DND-41 (cell line): ENCODE measurements at places on chromosomes 4 and X.

- H3K4me3 ChIP-seq: no peak overlapping the region
- no peaks in the 10 kb centered on the region for H3K27me3 ChIP-seq
- H3K4me1 ChIP-seq: no peaks in the 10 kb centered on the region
- no peaks in the 10 kb centered on the region for H3K36me3 ChIP-seq
- H3K27ac ChIP-seq: no peak overlapping the region
These were observed 50.6 kb downstream of the CCDC149 start for GRCh38 chr4:24862073-24862751.

DNA sequence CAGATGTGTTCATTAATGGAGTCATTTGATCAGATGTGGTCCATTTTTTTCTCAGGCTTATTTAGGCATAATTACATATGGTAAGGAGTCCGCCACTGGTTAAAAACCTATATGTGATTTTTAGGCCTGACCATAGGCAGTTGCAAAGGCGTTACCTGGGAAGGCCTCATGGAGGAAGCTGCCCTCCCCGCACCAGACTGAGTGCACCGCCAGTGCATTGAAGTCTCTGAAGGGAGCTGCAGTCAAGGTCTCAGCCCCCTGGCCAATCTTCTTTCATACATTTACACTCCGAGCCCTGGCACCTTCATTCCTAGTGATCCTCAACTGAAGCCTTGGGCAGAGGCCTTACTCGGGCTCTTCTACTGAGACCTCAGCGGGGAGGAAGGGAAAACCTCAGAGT lies 898.2 kb upstream of the AGA start:
- H3K4me3 ChIP-seq: no peak overlapping the region
- H3K27ac ChIP-seq: no peak overlapping the region
- no peaks in the 10 kb centered on the region for H3K36me3 ChIP-seq
- no peaks in the 10 kb centered on the region for H3K4me1 ChIP-seq
- H3K27me3 ChIP-seq: no peaks in the 10 kb centered on the region

DNA sequence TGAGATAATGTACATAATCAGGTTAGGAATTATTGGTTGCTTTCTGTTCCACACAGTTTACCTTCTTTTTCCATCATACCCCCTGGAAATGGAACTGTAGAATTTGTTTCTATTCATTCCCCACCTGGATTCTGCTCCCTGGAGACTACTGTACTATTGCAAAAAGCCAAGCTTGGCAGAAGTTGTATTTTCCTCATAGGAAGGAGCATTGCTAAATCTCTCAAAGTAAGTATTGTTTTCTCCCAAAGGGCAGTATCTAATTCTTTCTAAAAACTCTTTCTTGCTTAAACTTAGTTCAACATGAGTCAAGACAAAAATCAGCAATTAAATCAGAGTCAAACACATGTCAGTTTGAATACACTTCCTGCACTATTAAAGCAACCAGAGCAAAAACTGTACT lies 136.2 kb downstream of the CDS1 start:
- no peak for DNase-seq
- no peak overlapping the region for H3K27ac ChIP-seq
- no peak overlapping the region for H3K4me3 ChIP-seq
- H3K27me3 ChIP-seq: no peaks in the 10 kb centered on the region

DNA sequence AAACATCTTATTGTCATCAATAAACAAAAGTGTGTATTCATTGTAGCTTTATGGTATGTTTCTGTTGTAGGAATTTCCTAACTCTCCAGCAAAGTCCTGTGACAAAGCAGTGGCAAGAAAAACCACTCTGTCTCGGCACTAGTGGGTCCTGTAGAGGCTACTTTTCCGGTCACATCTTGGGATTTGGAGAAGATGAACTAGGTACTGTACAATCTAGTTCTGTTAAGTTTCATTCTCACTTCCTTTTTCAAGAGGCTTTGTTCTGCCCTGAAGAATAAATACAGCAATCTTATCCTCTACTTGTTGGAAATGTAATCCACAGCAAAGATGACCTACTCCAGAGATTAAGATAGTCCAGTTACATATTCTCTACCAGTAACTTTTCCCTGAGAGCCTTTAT lies 69.3 kb downstream of the HHIP start:
- DNase-seq: no peak
- H3K4me1 ChIP-seq: no peaks in the 10 kb centered on the region
- peaks cover 96% of the 10 kb centered on the region for H3K36me3 ChIP-seq
- H3K27ac ChIP-seq: no peak overlapping the region
- no peak overlapping the region for H3K4me3 ChIP-seq

DNA sequence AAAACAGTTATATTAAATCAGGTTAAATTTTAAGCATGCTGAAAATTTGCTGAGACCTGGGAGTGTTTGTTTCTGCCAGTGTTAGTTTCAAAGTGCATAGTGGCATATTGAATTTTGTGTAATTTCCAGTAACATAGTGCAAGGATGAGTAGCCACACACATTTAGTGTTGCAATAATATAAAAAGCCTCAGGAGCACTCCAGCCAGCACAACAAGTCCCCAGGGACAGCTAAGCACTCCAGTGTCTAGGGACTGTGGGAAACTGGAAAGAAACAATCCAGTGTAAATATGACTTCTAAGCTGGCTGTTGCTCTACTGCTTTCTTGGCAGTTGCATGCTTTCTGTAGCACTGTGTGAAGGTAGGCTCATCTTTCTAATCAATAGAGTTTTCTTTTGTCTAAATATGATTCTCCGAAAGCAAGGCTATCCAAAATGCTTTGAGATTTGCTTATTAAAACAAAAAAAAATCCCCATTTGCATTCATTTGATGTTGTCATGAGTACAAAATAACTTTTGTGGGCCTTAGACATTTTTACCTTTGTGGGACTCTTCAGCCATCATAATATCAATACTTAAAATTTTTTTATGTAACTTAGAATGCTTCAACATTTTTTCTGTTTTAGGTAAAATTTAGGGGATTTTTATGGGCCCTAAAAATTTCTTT lies 24.2 kb upstream of the CXCL2 start:
- no peak for DNase-seq
- no peak overlapping the region for H3K4me3 ChIP-seq
- no peaks in the 10 kb centered on the region for H3K27me3 ChIP-seq
- no peak overlapping the region for H3K27ac ChIP-seq

DNA sequence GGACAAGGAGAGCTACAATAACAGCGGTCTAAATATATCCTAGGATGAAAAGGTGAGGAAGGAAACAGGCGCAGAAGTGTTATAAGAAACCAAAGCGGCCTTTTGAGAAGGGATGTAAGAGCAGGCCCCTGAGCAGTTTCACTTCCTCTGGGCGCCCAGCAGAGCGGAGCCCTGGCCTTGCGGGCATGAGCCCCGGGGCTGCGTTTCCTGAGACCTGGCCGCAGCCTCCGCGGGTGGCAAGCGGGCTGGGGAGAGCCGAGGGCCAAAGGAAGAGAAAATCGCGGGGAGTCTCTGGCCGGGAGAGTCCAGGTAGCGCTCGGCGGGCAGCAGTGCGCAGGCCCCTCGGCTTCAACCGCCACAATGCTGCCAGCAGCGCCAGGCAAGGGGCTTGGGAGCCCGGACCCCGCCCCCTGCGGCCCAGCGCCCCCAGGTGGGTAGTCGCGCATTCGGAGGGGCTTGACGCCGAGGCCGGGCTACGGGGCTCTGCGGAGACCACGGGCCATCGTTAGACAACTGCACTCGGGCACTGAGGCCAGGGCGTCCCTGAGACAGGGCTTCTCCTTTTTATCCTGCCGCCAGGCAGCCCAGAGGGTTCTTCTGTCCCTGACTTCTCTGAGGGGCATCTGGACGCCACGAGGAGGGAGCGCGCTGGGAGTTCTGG lies at the start of gene BANK1:
Gene BANK1, plus strand, starts transcription at position 210 of the 661 bp plus-strand sequence. Its CDS starts 151 bp downstream, at position 361.
- H3K27me3 ChIP-seq: no peaks in the 10 kb centered on the region
- no peaks in the 10 kb centered on the region for H3K36me3 ChIP-seq

GRCh38 chrX:37871626-37872302 lies 24.4 kb upstream of the DYNLT3 start:
- no peak for DNase-seq
- peaks cover 9% of the 10 kb centered on the region for H3K4me1 ChIP-seq
- H3K36me3 ChIP-seq: no peaks in the 10 kb centered on the region
- H3K4me3 ChIP-seq: no peak overlapping the region

DNA sequence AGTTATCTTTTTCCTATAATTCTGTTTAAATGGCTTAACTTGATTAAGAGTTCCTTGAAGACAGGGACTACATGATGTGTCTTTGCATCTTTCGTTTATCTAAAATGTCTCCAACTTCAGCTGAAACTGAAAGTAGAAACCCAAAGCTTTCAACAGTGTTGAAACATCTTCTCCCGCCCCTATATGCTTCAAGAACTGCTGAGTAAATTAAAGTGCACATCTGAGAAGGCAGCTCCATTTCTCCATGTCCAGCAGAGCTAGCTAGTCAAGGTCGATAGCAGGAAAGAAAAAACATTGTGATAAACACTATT lies 185.7 kb upstream of the TBL1X start:
- peaks cover 26% of the 10 kb centered on the region for H3K4me1 ChIP-seq
- no peak for DNase-seq
- H3K4me3 ChIP-seq: no peak overlapping the region
- H3K36me3 ChIP-seq: no peaks in the 10 kb centered on the region
- no peaks in the 10 kb centered on the region for H3K27me3 ChIP-seq

- H3K36me3 ChIP-seq: no peaks in the 10 kb centered on the region
- no peak overlapping the region for H3K4me3 ChIP-seq
- no peak overlapping the region for H3K27ac ChIP-seq
These were observed 70.8 kb upstream of the HHIP start for GRCh38 chr4:144575181-144575580.

- no peak overlapping the region for H3K4me3 ChIP-seq
- no peaks in the 10 kb centered on the region for H3K4me1 ChIP-seq
These were observed 14.0 kb upstream of the TAPT1 start for GRCh38 chr4:16240300-16240699.

DNA sequence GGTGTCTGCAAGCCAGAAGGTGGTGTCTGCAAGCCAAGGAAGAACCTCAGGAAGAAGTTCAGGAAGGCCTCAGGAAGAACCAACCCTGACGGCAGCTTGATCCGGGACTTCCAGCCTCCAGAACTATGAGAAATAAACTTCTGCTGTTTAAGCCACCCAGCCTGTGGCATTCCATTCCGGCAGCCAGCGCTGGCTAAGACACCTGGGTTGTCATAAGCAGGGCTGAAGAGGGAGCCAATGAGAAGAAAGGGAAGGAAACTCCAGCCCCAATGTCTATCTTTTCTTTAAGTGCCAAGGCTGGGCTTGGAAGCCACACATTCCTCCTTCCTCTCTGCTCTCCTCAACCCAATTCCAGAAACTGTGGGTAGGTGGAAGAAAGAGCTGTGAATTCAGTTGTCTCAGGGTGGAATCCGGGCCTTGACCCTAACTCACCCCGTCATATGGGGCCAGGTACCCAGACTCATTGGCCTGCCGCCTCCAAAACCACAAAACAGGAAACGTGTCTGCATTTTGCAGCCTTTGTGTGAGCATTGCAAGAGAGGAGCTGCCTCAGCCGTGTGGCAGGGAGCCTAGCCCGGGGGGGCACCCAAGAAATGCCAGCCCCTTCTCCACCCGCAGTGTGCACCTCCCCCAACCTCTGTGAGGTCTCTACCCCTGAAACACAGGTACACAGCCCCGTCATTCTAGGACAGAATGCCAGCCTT lies 26.8 kb downstream of the CRMP1 start:
- no peak overlapping the region for H3K4me3 ChIP-seq
- no peaks in the 10 kb centered on the region for H3K27me3 ChIP-seq

- DNase-seq: no peak
- H3K36me3 ChIP-seq: no peaks in the 10 kb centered on the region
- no peak overlapping the region for H3K27ac ChIP-seq
- H3K4me1 ChIP-seq: no peaks in the 10 kb centered on the region
- no peaks in the 10 kb centered on the region for H3K27me3 ChIP-seq
These were observed 94.2 kb upstream of the NKX1-1 start for GRCh38 chr4:1500231-1500965.

- no peak overlapping the region for H3K27ac ChIP-seq
- H3K4me3 ChIP-seq: no peak overlapping the region
- no peaks in the 10 kb centered on the region for H3K4me1 ChIP-seq
- DNase-seq: no peak
- H3K36me3 ChIP-seq: no peaks in the 10 kb centered on the region
These were observed 78.8 kb downstream of the CLDN22 start for GRCh38 chr4:183241322-183241640.

DNA sequence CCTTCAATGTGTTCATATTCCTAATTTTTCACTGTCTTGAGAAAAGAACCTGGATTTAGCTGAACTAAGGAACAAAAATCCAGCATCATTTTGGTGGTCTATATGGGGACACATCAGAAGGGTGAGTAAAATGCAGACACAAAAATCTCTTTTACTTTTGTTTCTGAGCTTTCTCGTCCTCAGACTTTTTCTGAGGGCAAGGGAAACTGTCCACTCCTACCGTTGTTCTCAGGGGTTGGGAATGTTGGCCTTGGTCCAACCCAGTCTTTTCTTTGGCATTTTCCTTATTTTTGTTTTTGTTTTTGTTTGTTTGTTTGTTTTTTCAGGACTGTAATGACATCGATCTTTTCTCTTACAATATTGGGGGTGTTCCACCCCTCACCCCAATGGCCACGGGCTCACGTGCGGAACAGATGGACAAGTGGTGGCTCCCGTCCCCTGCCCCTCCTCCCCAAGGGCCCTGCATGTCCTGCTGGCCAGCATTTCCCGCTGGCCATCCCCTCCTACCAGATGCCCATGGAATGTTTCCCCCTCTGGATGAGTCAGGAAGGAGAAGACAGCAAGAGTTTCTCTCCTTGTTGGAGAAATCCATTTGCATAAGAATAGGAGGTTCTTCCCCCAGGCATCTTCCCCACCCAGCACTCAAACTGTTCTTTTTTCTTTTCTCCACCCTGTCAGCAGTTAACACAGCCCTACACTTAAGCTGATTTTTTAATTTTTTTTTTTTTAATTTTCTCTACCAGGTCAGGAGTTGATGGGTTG lies 305.4 kb upstream of the NDST4 start:
- H3K36me3 ChIP-seq: no peaks in the 10 kb centered on the region
- no peaks in the 10 kb centered on the region for H3K4me1 ChIP-seq
- no peak overlapping the region for H3K4me3 ChIP-seq

- H3K36me3 ChIP-seq: no peaks in the 10 kb centered on the region
- no peaks in the 10 kb centered on the region for H3K27me3 ChIP-seq
- H3K4me1 ChIP-seq: no peaks in the 10 kb centered on the region
- DNase-seq: no peak
- no peak overlapping the region for H3K4me3 ChIP-seq
- no peak overlapping the region for H3K27ac ChIP-seq
These were observed 74.8 kb downstream of the STPG2 start for GRCh38 chr4:98068495-98068894.

DNA sequence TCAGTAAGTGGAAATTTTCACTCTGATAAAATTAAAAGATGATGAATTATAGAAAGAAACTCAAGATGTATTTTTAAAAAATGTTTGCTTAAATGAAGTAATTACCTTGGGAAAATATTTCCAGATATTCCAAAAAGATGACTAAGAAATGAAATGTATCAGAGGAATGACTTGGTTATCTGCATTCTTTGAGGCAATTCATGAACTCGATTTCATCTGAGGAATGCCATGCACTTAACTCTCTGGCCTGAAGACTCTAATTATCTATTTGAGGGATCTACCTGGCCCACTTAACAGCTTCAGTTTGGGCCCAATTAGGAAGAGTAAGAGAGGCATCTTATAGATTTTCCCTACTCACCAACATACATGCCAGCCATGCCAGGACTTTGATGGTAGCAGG lies 182.3 kb downstream of the INPP4B start:
- H3K27me3 ChIP-seq: no peaks in the 10 kb centered on the region
- H3K4me3 ChIP-seq: no peak overlapping the region
- DNase-seq: no peak
- H3K27ac ChIP-seq: no peak overlapping the region
- H3K36me3 ChIP-seq: peaks cover 9% of the 10 kb centered on the region
- H3K4me1 ChIP-seq: no peaks in the 10 kb centered on the region
